Subcutaneous adipose tissue (tissue), 4 donors: ENCODE measurements at places on chromosomes 1 and 21. TPM values are rescaled to one million over a fixed set of nuclear protein-coding genes. Genes with fewer than 3 reads are reported as not detected.

Gene CCDC17
- total RNA-seq, result 1.3 TPM

Gene SLC45A3
- total RNA-seq, result 0.66 TPM

Gene SNX7
- 19.8 TPM for total RNA-seq

Gene DRAM2
- 133 TPM for total RNA-seq

Gene MYOG
- not detected for total RNA-seq

Gene TNNT2
- total RNA-seq, result not detected

Gene DEPDC1
- 0.19 TPM for total RNA-seq

Gene TMEM269
- total RNA-seq, result not detected

Gene GPR89B
- 21.9 TPM for total RNA-seq

Gene SASS6
- total RNA-seq, result 1.9 TPM

Gene TDRD5
- 1.5 TPM for total RNA-seq

Gene F13B
- total RNA-seq, result not detected

Gene CDCA8
- 1.1 TPM for total RNA-seq

Gene CHD5
- 0.49 TPM for total RNA-seq

Gene SLAMF6
- total RNA-seq, result 1.7 TPM

Gene CYP4Z1
- 3.6 TPM for total RNA-seq

Gene EPHB2
- total RNA-seq, result 5.8 TPM

Gene CLDN17
- not detected for total RNA-seq

Gene NTMT2
- not detected for total RNA-seq

Gene KRTAP11-1
- total RNA-seq, result not detected

Gene FBXO44
- total RNA-seq, result 8.8 TPM

Gene CDC7
- total RNA-seq, result 1.8 TPM

Gene PLEKHN1
- 0.33 TPM for total RNA-seq

Gene KRTAP26-1
- total RNA-seq, result not detected

Gene VCAM1
- total RNA-seq, result 25.3 TPM

Gene HFM1
- 0.38 TPM for total RNA-seq

Gene PER3
- total RNA-seq, result 11.9 TPM

Gene FAM131C
- total RNA-seq, result not detected

Gene LCA5L
- 0.33 TPM for total RNA-seq

Gene HES3
- total RNA-seq, result not detected

Gene CA6
- total RNA-seq, result not detected

Gene CFHR3
- not detected for total RNA-seq

Gene NBPF10
- 0.98 TPM for total RNA-seq
